ENCODE measurements at places on chromosomes 4 and X.
A peak's percentile ranks its signal among the peaks of the same experiment; 100 is the strongest.

- DNase-seq = no peak
Measured at GRCh38 chrX:44903830-44904530, 31.0 kb downstream of the KDM6A start.

GRCh38 chr4:6230827-6231662, 30.7 kb upstream of the JAKMIP1 start:
- no peak for DNase-seq

DNA sequence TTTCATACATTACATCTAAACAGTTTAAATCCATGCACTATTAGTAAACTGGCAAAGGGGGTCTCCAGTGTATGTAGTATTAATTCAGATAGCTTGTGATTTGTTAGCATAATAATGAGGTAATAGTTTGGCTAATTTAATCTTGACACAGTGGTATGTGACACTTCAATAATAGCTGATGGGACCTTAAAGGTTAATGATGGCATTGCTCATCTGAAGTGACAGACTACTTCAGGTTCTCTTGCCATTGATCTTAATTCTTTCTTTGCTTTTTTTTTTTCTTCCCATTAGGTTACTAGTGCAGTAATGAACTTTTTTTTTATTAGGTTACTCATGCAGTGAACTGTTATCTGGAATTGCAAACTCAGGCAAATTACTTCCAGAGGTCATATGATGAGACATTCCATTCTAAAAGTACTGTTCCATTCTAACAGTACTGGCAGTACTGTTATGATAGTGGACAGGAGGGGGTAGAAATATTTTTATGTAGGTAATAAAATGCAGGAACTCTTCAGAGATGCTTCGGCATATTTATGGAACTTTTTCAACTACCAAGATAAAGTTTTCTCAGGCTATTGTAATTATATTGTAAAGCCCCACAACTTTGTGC, 911.3 kb upstream of the LCORL start:
- DNase-seq = no peak

DNA sequence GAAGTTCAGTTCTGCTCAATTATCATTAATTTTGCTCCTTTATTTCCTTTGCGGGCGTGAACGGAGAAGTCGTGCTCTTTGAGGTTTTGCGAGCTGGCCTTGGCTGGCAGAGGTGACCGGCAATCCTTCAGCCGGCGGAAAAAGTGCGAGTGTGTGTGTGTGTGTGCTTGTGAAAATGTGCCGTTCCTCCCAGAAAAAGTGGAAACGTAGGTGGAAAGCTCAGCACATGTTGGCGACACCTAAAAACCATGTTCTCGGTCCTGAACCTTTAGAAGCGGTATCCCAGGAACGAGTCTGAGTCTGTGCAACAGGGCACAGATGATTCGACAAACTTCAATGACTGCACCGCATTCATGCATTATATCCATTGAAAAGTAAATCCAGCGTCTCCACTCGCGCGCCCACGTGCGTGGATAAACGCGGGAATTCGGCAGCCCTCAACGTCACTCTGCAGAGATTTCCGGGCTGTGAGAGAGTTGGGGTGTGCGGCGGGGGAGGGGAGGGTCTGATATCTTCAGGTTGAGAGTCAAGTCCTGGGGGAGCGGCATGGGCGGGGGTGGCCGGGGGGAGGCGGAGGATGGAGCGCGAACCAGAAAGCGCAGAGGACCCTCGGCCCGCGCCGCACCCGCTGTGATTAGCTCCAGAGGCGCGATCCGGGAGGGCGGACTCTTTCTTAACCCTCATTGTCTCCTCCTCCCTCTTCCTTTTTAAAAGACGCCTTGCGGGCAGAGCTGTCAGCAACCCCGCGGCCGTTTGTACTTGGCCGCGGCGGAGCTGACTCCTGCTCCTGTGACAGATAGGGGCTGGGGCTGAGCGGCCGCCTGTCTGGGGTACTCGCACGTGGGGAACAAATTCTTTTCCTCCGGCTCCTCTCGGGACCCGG, at the start of gene SHISA3:
Gene SHISA3, plus strand, starts transcription at position 737 of the 883 bp plus-strand sequence. CDS start 569 bp downstream, outside the sequence.
- no peak for DNase-seq

- DNase-seq = no peak
Measured at GRCh38 chr4:48664938-48665337, 115.1 kb downstream of the FRYL start.

- DNase-seq = no peak
Measured at GRCh38 chr4:169957785-169958184, 68.4 kb downstream of the MFAP3L start.

- DNase-seq = no peak
Measured at GRCh38 chr4:26701786-26702227, 117.9 kb downstream of the TBC1D19 start.

- no peak for DNase-seq
Measured at GRCh38 chrX:50475208-50475607, 4.6 kb upstream of the DGKK start.

DNA sequence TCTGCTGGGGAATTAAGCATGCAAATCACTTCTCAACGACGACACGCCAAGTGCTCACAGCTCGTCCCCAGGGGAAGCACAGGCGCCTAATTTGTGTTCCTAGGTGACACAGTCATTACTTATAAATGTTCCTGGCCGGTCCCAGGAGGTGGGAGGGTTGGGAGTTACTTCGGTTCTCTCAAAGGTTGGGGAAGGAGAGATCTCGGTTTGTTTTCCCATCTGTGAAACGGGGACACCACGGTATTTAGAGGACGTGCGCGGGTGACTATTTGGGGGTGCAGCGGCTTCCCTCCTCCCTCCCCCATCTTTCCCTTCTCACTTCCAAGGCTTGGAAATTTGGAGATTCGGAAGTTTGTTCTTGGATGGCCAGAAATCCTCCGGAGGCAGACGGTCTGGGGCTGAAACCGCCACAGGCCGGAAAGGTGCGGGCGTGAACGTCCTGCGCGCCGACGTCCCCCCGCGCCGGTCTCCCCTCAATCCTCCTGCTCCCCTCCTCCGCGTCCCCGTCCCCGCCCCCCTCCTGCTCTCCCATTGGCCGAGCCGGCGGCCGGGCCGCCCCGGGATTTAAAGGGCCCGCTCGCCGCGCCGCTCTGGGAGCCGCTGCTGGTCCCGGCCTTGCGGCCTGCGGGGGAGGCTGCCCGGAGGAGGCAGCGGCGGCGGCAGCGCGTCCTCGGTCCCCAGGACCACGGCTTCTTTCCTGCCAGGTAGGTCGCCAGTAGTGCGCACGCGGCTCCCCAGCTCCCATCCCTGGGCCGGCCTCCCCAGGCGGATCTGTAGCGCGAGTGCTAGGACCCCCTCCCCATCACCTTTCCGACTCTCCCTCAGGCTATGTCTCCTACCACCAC, at the start of gene PORCN:
Gene PORCN, plus strand, starts transcription at position 593 of the 845 bp plus-strand sequence. CDS start 829 bp downstream, outside the sequence.
- peak; percentile 52 for DNase-seq

- no peak for DNase-seq
Measured at GRCh38 chr4:10020871-10021652, at the start of gene SLC2A9. Gene SLC2A9 (minus strand): TSS chr4:10021497. CDS start chr4:10021429, 68 bp downstream.

DNA sequence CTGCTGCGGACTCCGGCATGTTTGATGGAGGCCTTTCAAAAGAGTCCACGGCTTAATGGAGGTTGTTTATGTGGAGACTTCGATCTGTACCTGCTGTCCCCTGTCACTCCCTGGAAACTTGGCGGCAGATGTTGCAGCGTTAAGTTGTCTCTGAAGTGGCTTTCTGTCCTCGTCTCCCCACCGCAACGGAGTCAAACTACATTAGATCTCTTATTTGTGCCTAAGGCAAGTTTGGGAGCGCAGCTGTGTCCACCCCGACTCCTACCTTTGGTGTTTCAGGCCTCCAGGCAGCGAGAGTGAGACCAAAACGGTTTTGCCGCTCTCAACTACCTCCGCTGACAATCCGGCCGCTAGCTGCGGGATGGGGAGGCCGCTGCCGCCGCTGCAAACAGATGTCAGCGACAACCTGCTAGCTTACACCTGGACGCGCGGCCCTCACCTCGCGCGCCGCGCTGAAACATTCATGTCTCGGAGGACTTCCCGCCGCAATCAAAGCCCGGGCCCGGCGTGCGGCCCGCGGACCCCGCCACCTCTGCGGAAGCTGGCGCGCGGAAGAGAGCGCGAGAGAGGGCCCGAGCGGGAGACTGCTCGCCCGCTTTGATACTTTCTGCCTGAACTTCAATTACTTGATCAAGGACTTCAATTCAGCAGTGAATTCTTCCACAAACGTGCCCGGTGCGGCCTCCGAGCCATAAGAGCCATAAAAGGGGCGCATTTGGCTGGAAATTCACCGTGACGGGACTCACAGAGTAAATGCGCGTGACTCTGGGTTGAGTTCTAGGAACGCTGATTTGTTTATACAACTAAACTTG, 108.4 kb downstream of the ANTXR2 start:
- DNase-seq = no peak

DNA sequence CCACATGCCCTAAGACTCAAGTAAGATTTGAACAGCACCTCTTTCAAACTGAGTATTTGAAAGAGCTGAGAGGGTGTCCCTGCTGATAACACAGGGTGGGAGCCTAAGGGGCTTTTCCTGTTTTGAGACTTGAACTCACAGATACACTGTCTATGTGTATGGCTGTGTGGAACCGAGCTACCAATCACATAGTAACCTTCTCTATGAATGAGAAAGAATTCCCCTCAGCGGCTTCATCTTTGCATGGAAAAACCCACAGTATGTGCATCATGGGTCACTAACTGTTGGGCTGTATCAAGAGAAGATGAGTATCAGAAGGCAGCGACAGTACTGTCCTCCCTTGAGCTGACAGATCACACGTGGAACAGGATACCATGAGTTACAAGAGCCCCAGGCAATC, 336.3 kb downstream of the AFF2 start:
- no peak for DNase-seq

DNA sequence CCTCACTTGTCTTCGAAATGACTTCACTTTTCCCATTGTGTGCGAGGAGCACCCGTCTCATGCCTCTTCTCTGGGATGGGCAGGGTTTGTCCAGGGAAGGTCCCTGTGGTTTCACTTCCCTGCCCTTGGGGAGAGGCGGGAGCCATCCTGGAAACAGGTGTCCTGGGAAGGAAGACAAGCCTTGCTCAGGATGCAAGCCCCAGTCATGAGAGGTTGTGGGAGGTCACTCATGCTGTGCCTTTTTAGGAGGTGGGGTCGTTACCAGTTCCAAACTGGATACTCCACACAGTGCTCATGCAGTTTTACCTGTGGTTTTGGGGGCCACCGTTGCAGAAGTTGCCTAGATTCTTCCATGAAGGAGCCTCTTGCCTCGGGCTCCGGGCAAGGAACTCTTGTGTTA, 3.8 kb downstream of the RGS12 start:
- DNase-seq = no peak

DNA sequence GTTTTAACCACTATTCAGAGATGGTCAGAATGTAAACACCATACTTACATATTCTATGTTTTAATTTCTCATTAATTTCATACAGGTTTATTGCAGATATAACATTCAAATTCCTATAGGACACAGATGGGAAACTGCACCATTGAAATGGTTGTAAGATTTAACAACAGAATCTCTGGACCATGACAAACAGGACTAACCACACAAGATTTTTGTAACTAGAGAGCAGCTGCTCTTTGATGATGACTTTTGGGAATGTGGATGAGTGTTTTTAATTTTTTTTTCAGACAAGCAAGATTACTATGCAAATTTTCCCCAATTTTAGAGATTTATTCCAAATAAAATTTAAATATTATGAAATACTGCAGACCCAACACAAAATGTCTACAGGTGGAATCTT, 610.2 kb downstream of the PCDH18 start:
- no peak for DNase-seq

DNA sequence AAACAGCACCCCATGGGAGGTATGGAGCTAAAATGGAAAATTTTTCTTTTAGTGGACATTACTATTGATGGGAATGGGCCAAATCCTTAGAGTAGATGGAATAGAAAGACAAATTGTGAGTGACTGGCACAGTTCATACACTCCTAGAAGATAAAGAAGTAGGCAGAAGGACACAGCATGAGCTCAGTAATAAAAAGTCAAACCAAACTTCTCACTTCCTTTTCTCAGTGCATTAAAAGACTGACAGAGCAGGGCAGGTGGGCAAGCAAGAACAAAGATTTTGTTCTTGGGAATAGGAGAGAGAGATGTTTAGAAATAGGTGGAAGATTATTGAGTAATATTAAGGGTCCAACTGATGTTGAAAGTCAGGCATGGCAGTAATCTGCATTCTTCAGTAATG, 132.5 kb downstream of the ATP10D start:
- DNase-seq = no peak

- no peak for DNase-seq
Measured at GRCh38 chr4:64192731-64193412, 216.4 kb downstream of the TECRL start.

DNA sequence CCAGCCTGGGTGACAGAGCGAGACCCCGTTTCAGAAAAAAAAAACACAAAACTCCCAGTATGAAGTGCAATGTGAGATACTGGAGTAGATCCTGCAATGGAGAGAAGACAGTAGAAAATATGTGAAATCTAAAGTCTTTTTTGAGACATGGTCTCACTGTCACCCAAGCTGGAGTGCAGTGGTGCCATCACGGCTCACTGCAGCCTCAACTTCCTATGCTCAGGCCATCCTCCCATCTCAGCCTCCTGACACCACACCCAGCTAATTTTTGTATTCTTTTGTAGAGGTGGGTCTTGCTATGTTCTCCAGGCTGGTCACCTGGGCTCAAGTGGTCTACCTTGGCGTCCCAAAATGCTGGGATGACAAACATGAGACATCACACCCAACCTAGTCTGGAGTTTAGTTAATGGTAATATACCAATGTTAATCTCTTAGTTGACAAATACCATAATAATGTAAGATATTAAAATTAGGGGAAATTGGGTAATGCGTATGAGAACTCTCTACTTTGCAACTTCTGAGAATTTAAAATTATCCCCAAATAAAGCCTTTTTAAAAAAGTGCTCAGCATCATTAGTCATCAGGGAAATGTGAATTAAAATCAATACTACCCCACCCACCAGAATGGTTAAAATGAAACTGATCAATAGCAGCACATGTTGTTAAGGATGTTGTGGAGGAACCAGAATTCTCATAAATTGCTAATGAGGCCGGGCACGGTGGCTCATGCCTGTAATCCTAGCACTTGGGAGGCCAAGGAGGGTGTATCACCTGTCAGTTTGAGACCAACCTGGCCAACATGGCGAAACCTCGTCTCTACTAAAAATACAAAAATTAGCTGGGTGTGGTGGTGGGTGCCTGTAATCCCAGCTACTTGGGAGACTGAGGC, 15.0 kb downstream of the RBMX start:
- DNase-seq = no peak

- no peak for DNase-seq
Measured at GRCh38 chr4:91025241-91026148, 898.3 kb downstream of the CCSER1 start.
